ENCODE measurements at places on chromosomes 12 and 14.

DNA sequence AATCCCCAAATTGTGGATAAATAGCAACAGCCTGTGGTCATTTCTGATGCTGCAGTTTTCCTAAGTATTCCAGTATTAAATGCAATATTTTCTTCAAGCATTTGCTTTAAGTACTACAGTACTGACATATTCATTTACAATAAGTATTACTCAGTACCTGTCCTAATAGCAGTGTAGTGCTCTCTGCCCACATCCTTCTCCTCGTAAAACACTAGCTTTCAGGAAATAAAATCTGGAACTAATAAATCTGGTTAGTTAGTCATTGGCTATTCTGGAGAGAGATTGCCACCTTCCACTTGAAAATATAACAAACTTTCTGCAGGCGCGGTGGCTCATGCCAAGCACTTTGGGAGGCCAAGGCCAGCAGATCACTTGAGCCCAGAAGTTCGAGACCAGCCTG is 441.5 kb downstream of the PRKD1 start:
- no peak for DNase-seq

- DNase-seq: no peak
Observed at GRCh38 chr14:68669111-68669511, 123.8 kb downstream of the ZFP36L1 start.

DNA sequence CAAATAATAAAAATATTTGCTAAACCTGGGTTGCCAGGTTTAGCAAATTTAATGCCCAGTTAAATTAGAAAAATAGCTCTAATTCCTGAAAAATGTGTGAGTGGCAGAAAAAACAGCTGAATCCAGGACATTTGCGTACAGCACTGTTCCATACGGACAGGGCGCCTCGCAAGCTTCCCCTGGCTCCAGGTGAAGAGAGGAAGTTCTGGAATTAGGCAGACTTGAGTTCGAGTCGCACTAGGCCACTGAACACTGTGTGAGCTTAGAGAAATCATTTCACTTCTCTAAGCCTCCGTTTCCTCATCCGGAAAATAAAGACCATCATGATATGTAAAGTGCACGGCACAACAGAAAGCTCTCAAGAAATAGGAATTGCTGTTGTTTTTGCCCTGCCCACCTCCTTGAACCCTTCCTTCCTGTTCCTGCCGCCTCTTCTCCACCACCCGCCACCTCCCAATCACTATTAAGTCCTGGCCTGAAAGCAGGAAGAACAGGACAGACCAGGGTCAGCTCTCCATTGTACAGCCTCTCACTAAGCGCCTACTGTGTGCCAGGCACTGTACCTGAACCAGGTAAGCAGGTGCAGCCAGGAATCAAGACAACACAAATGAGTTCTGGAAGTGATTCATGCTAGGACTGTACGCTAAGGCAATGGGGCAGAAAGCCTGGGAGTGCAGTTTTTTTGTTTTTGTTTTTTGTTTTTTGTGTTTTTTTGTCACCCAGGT is 763 bp upstream of the PHETA1 start:
- no peak for DNase-seq

DNA sequence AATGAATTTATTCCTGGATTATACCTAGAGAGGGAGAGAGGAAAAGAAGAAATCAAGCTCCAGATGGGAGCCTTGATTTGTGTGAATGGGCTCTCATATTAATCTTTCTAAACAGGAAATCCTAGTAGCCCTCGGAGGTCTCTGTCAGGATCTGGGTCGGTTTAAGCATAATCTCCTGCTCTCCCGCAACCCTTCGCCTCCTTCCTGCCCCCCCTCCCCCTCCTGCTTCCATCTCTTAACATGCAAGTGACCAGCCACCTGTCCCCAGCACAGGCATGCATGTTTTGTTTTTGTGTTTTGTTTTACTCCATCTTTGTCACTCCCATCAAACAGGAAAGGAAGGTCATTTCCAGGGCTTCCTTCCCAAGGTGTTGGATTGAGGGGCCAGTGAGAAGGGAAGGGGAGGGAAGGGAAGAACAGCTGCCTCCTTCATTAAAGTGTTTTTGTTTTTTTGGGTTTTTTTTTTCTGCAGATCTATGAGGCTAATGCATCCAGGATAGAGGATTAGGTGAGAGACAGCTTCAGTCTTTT is 4.8 kb upstream of the KCNA5 start:
- no peak for DNase-seq

- no peak for DNase-seq
Observed at GRCh38 chr12:116026768-116027550, 250.5 kb downstream of the MED13L start.

- no peak for DNase-seq
Observed at GRCh38 chr12:102643879-102644575, 163.7 kb upstream of the IGF1 start.

- DNase-seq: peak; percentile 95
Observed at GRCh38 chr14:90454041-90455000, 57.5 kb downstream of the CALM1 start.

GRCh38 chr12:46577063-46577776 is 204.6 kb upstream of the SLC38A2 start:
- no peak for DNase-seq

GRCh38 chr14:96881713-96882112 is 84.5 kb downstream of the VRK1 start:
- no peak for DNase-seq

DNA sequence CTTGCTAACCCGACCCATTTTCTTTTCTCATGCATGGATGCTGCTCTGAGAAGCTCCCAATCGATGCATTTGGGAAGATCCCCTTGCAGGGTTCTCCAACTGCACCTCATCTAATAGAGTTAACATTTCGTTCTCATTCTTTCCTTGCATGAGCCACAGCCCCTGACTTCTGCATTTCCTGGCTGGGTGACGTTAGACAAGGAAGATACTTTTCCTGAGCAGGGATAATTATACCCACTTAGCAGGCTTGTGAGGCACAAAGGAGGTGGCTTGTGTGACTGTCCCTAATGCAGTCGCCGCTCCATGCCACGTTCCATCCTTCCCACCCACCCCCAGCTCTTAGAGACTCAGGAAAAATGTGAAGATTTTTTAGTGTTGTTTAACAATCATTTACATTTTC is 195.1 kb downstream of the CHST11 start:
- DNase-seq: no peak

GRCh38 chr14:25522116-25522515 is 472.2 kb upstream of the STXBP6 start:
- no peak for DNase-seq

- peak; percentile 51 for DNase-seq
Observed at GRCh38 chr14:100440207-100440631, 117.1 kb downstream of the SLC25A47 start.

- peak; percentile 1 for DNase-seq
Observed at GRCh38 chr12:80838708-80839107, 99.0 kb downstream of the LIN7A start.

- no peak for DNase-seq
Observed at GRCh38 chr14:57883061-57883460, 17.2 kb upstream of the SLC35F4 start.

DNA sequence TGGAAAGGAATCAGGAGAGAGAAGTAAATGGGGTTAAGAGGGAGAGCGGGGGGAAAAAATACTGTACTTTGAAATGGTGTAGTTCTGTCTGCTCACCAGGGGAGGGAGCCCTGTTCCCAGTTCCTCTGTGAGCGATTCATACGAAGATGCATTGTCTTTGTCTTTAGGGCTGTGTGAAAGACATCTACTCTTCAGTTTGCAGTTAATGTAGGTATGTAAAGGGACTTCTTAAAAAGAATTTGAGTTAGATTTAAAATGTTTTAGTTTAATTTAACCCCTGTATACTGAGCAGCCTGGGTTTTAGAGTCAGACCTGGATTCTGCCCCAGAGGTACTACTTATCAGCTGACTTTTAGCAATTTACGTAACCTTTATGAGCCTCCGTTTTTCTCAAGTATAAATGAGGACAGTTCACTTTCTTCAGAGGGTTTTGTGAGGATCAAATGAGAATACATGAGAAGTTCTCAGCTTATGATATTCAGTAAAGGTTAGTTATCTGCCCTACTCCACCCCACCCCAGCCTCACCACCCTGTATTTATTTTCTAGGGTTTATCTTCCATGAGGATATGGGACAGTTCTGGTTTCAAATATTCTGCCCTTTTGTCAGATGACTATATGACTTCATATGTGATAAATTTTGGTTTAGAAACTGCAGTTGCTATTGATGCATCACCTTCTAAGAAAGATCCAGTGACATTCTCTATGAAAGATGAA is 82.5 kb upstream of the EVL start:
- peak; percentile 60 for DNase-seq

DNA sequence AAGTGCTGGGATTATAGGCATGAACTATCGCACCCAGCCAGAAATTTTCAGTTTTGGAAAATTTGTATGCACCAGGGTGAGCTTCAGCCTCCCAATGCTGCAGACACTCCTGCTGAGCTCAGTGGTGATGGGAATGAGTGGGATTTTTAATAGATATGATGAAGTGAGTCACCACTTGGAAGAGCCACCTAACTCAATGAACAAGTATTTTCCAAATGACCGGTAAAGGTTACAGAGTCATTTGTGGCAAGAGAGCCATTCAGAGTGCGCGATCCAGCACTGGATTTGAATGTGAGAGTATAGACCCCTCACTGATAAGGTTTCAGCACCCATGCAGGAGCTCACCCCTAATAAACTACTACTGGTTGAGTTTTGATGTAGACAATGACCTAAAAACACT is 100.7 kb downstream of the PPP2R5C start:
- DNase-seq: no peak

DNA sequence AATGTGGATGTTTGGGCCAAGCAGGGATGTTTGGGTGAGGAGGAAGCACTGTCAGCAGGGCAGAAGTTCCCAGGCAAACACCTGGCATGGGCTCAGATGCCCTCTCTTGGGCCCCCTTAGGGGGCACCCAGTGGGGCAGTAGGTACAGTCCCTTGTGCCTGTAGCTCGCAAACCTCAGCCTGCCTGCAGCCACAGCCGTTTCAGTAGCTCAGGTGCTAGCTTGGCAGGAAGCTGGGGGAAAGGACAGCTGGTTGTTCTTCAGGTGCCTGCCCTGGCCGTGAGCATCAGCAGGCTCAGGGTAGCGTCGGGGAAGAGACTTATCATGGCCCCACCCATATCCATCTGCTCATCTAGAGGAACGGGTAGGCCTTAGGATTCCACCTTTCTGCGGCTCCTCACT is 67.5 kb downstream of the B4GALNT3 start:
- DNase-seq: no peak

DNA sequence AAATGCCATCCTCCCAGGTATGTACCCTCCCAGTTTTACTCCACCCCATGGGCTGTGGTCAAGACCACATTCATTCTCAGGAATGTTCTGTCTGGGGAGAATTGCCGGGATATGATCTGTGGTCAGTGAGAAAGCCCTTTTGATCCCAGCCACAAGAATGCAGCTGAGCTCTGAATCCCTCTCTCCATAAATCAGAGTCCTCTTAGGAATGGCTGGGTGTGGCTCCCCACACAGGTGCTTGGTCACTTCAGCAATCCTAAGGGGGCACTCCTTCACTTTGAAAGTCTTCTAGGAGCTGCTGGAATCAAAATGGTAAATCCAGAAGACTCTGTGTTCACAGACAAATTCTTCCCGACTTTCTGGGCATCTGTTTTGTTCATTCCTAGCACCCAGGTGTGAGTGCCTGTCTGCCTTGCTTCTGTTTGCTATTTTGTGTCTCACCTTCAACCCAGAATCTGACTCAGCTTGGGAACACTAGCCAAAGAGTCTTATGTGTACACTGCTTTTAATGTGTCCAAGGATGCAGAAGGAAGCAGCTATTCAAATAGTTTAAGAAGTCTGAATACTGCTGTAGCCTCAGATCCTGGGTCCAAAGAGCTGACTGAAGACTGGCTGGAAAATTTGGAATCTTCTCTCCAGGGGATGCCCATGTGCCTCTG is 144.6 kb upstream of the CDKN3 start:
- no peak for DNase-seq

DNA sequence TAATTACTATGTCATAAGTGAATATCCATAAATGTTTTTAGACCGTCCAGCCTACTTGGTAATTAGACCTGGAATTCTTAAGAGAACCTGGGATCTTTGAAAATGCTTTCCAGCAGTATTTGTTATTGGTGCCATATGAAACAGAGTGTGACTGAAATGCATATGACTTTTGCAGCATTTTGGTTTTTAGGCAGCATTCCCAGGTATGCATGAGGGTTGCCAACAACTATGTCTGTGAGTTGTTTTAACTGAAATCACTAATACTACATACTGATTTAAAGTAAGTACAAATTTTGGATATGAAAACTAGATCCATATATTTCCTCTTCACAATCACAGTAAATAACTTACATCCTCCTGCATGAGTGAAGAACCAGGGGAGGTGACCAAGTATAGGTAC is 437.7 kb upstream of the FAR2 start:
- DNase-seq: no peak

DNA sequence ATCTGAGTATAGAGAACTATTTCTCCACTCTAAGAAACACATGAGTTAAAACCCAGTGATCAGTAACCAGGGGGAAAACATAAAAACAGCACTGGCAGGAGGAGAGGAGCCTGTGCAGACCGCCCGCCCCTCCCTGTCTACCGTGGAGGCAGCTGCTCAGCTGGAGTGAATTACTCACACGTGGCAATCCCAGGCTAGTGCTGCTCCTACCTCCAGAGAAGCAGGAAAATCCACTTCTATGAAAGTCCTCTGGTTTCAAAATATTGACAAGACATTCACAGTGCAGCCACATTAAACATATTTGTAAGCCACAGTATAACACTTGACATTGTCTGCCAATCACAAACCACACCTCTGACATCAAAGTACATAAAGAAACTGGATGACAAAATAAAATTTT is 16.7 kb downstream of the TMEM132D start:
- DNase-seq: peak; percentile 36

DNA sequence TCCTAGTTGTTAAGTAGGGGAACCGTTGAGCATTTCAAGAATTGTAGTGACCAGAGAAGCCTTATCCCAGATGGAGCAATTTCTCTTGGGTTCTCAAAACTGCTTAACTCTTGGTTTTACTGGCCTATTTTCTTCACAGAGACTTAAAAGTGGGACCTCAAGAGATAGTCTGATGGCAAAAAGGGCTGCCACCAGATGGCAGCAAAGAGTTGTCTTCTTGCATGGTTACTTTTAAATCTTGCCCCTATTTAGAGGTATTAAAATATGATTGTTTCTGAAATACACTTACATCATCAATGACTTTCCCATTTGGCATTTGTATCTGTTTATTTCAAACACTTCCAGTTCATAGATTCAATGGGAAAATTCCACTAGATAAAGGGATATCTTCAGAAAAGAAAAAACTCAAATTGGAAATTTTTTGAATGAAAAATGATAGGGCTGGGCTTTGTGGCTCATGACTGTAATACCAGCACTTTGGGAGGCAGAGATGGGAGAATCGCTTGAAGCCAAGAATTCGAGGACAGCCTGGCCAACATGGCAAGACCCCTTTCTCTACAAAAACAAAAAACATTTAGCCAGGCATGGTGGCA is 69.9 kb upstream of the CNTN1 start:
- peak; percentile 55 for DNase-seq
